ENCODE measurements at places on chromosomes 13 and 19.

- no peaks in the 10 kb centered on the region for H3K27me3 ChIP-seq
- DNase-seq = no peak
- H3K36me3 ChIP-seq = no peaks in the 10 kb centered on the region
- peaks cover under 1% of the 10 kb centered on the region for H3K4me1 ChIP-seq
- H3K4me3 ChIP-seq = no peak overlapping the region
Observed at GRCh38 chr13:24142886-24143285, 17.6 kb upstream of the SPATA13 start.

DNA sequence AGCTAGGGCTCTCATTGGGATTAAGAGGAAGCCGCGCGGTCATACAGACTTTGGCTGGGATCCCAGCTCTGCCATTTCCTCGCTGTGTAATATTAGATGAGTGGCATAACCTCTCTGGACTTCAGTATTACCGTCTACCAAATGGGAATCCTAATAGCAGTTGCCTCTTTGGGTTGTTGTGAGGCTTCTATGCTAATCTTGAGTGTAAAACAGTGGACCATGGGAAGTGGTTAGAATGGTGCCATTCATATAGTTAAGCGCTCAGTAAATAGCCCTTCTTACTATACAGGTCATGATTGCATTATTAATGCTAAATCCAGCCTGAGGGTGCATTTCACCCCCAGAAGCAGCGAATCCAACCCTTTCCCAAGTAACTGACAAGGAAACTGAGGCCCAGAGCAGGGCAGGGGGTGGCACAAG, 566 bp upstream of the OPA3 start:
- H3K27ac ChIP-seq = peak overlapping the region; percentile 94
- H3K4me3 ChIP-seq = peak overlapping the region; percentile 88
- H3K27me3 ChIP-seq = no peaks in the 10 kb centered on the region
- no peak for DNase-seq
- peaks cover 13% of the 10 kb centered on the region for H3K4me1 ChIP-seq

DNA sequence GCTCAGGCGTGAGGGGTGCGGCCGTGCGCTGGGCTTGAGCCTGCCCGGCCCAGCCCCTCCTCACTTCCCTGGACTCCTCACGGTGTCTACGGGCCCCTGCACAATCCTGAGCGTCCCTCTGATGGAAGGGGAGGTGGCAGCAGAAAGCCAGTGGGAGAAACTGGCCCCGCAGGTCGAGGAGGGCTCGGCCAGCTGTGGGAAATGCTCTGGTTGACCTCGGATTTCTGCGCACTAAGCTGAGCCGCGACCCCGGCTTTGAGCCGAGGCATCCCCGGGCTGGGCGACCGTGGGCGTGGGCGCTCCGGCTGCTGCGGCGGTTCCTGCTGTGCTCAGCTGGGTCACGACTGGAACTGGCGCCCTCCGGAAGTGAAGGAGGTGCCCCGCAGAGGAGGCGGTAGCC, 70.1 kb downstream of the ZNF208 start:
- no peaks in the 10 kb centered on the region for H3K27me3 ChIP-seq
- no peaks in the 10 kb centered on the region for H3K36me3 ChIP-seq

GRCh38 chr13:51175639-51176038, 46.6 kb upstream of the FAM124A start:
- no peaks in the 10 kb centered on the region for H3K36me3 ChIP-seq
- H3K27ac ChIP-seq = no peak overlapping the region
- no peak for DNase-seq
- H3K27me3 ChIP-seq = 0 out of 2 replicates have a peak, but pooled peaks cover 7% of the 10 kb centered on the region
- no peak overlapping the region for H3K4me3 ChIP-seq
